ENCODE measurements at places on chromosomes 4 and X. TPM values are rescaled to one million over a fixed set of nuclear protein-coding genes. Genes with fewer than 3 reads are reported as not detected.
A peak's percentile ranks its signal among the peaks of the same experiment; 100 is the strongest.

DNA sequence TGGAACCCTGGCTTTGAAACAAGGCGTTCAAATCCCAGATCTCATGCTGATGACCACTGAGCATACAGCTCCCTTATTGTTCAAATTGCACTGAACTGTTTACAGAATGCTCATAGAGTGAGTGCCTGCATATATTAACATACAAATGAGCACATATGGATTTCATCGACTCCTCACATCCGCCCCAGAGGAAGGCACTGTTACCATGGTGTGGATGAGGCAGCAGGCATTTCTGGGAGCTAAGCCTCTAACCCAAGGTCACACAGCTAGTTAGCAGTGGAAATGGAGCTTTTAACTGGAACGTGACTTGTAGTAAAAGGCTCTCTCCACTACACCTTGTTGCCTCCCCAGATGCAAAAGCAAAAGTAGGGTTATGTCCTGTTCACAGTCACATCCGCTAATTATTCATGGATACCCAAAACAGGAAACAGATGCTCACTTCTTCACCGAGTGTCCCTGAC lies 289.7 kb downstream of the STK32B start:
- H3K36me3 ChIP-seq = no peaks in the 10 kb centered on the region
- H3K4me3 ChIP-seq = no peak overlapping the region
- no peak overlapping the region for H3K27ac ChIP-seq

DNA sequence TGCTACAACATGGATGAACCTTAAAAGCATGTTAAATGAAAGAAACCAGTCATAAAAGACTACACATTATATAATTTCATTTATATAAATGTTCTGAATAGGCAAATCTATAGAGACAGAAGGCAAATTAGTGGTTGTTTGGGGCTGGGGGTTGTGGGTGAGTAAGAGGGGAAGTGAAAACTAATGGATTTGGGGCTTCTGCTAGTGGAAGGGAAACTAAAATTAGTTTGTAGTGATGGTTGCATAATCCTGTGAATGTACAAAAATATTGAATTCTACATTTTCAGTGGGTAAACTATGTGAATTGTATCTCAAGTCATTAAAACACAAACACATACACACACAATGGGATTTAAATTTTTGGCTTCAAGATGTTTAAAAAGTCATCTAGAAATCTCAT lies 25.4 kb upstream of the LIMCH1 start:
- H3K27ac ChIP-seq = no peak overlapping the region
- H3K4me3 ChIP-seq = no peak overlapping the region
- H3K36me3 ChIP-seq = no peaks in the 10 kb centered on the region
- no peaks in the 10 kb centered on the region for H3K27me3 ChIP-seq

GRCh38 chrX:51026862-51027261 lies 116.3 kb downstream of the BMP15 start:
- no peak overlapping the region for H3K27ac ChIP-seq
- H3K36me3 ChIP-seq = no peaks in the 10 kb centered on the region
- H3K27me3 ChIP-seq = no peaks in the 10 kb centered on the region
- no peak for DNase-seq
- H3K4me1 ChIP-seq = no peaks in the 10 kb centered on the region

DNA sequence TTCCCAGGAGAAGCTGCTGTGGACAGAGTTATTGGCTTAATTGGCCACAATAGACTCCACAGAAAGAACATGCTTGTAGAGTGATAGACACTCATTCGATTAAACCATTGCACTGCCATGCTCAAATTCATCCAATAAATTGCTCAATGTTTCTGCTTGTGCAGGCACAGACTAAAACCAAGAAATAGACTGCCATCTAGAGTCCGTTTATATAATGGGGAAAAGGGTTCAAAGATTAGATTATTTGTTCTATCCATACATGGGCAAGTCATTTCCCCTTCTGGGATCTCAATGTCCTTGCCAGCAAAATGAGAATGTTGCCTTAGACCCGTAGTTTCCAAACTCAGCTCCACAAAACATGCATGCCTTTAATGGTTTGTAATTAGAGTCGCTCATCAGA lies 8.7 kb downstream of the SMIM10 start:
- H3K27ac ChIP-seq = peak overlapping the region; percentile 67
- no peak overlapping the region for H3K4me3 ChIP-seq
- DNase-seq = no peak
- peaks cover 4% of the 10 kb centered on the region for H3K4me1 ChIP-seq

DNA sequence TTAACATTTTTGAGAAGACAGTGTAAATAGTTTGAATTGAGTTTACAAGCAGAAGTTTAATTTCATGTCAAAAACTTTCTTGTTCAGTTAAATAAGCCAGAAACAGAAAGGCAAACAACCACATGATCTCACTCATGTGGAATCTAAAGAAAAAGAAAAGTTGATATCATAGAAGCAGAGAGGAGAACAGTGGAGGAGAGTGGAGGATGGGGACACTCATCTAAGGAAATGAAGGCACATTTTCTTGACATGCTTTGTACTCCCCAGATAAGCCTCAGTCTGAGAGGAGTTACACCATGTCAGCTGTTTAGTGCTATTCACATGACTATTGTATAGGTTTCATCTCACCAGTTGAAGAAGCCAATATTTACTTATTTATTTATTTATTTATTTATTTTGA lies 13.5 kb downstream of the SNCA start:
- no peak overlapping the region for H3K4me3 ChIP-seq
- no peaks in the 10 kb centered on the region for H3K27me3 ChIP-seq
- peaks cover 11% of the 10 kb centered on the region for H3K4me1 ChIP-seq
- no peak overlapping the region for H3K27ac ChIP-seq

DNA sequence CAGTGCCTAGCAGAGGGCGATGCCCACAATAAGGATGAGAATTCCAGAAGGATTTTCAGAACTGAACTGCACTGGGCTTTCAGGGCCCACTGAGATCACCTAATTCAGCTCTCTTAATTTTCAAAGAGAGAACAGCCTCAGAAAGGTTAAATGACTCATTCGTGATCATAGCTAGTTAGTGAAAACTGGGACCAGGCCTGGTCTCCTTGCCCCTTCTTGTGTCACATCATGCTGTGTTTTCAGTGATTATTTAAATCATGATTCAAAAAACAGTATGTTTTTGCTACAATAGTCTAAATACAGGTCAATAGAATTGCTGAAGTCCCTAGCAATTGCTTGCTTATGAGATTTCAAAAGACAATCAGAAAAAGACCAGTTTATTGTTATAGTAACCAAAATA lies 136.4 kb upstream of the PLAC1 start:
- H3K4me3 ChIP-seq = no peak overlapping the region
- H3K4me1 ChIP-seq = peaks cover 15% of the 10 kb centered on the region
- H3K27ac ChIP-seq = no peak overlapping the region
- no peak for DNase-seq
- H3K36me3 ChIP-seq = peaks cover 3% of the 10 kb centered on the region
- no peaks in the 10 kb centered on the region for H3K27me3 ChIP-seq

DNA sequence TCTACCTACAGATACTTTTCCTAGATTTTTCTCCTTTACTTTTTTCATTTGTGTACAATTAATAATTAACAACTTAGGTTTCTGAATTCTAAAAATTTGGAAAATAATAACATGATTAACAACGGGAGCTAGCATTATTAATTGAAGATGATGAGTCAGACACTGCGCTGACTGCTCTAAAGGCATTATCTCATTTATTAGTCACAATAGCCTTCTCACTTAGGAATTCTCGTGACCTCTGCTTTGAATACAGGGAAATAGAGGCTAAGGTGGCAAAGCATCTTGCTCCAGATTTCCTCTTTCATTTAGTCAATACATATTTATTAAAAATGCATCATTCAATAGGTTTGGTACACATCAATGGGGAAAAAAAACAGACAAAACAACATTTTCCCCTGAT lies 441.3 kb downstream of the PCDH18 start:
- H3K4me1 ChIP-seq = no peaks in the 10 kb centered on the region
- H3K4me3 ChIP-seq = no peak overlapping the region
- H3K36me3 ChIP-seq = no peaks in the 10 kb centered on the region
- no peaks in the 10 kb centered on the region for H3K27me3 ChIP-seq
- no peak overlapping the region for H3K27ac ChIP-seq

- H3K4me1 ChIP-seq = peaks cover 3% of the 10 kb centered on the region
- H3K27ac ChIP-seq = no peak overlapping the region
- DNase-seq = no peak
- no peaks in the 10 kb centered on the region for H3K36me3 ChIP-seq
- no peaks in the 10 kb centered on the region for H3K27me3 ChIP-seq
- H3K4me3 ChIP-seq = no peak overlapping the region
These were observed 79.7 kb upstream of the GNPDA2 start for GRCh38 chr4:44806071-44806470.

DNA sequence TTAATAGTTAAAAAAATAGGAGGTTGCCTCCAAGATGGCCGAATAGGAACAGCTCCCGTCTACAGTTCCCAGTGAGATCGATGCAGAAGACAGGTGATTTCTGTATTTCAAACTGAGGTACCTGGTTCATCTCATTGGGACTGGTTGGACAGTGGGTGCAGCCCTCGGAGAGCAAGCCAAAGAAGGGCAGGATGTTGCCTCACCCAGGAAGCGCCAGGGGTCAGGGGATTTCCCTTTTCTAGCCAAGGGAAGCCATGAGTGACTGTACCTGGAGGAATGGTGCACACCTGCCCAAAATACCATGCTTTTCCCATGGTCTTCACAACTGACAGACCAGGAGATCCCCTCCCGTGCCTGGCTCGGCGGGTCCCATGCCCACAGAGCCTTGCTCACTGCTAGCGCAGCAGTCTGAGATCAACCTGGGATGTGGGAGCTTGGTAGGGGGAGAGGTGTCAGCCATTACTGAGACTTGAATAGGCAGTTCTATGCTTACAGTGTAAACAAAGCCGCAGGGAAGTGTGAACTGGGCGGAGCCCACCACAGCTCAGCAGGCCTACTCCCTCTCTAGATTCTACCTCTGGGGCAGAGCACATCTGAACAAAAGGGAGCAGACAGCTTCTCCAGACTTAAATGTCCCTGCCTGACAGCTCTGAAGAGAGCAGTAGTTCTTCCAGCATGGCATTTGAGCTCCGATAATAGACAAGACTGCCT lies 47.5 kb downstream of the PPA2 start:
- peaks cover 77% of the 10 kb centered on the region for H3K36me3 ChIP-seq
- DNase-seq = no peak
- no peaks in the 10 kb centered on the region for H3K27me3 ChIP-seq
- no peak overlapping the region for H3K27ac ChIP-seq

Gene CDS1
- total RNA-seq = 1.3 TPM

Gene PFKFB1
- 0.19 TPM for total RNA-seq

Gene WWC2
- 42.3 TPM for total RNA-seq

Data from left ventricle myocardium inferior (tissue), 1 donor.